ENCODE measurements at places on chromosomes 6 and 20.

DNA sequence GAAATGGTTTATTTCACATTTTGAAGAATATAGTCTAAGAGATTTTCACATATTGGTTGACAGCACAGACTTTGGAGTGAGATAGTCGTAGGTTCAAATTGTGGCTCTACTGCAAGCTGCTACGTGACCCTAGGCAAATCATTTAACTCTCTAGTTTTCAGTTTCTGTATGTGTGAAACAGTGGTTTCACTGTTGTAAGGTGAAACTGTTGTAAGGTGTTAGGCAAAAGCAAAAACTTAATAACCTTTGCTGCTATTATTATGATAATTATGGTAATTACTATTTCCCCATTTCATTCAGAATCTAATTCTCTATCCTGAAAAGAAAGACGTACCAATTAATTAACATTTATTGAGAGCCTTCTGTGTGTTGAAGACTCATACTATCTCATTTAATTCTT, 144.2 kb downstream of the REV3L start:
- no peak for DNase-seq

GRCh38 chr6:137736911-137737310, 130.1 kb upstream of the TNFAIP3 start:
- no peak for DNase-seq

- DNase-seq, result no peak
Observed at GRCh38 chr6:90218959-90219208, 77.8 kb downstream of the BACH2 start.

- no peak for DNase-seq
Observed at GRCh38 chr6:11423667-11424066, 113.9 kb upstream of the TMEM170B start.

DNA sequence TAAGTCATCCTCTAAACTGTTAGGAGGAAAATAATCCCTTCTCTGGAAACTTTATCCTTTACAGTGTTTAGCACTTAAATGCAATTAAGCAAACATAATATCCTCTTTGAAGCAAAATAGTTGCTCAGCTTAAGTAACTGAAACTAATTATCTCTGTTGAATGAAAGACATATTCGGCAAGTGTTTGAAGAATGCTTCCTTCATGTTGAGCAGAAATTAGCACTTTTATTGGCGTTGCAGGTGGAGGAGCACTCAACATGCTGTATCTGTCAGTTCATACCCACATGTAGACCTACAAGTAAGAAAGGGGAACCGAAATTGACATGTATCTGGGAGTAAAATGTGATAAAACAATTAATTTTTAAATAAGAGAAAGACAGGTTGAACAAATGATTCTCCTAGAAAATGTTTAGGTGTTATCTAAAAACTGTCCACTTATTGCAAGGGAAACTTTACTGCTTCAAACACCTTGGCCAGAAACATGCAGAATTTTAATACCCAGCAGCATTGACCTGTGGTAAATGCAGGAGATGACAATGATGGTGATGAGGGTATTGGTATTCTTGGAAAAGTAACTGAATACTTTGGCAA, 987.0 kb upstream of the MAP3K7 start:
- no peak for DNase-seq

GRCh38 chr6:101429270-101429669, 35.8 kb downstream of the GRIK2 start:
- DNase-seq, result no peak

DNA sequence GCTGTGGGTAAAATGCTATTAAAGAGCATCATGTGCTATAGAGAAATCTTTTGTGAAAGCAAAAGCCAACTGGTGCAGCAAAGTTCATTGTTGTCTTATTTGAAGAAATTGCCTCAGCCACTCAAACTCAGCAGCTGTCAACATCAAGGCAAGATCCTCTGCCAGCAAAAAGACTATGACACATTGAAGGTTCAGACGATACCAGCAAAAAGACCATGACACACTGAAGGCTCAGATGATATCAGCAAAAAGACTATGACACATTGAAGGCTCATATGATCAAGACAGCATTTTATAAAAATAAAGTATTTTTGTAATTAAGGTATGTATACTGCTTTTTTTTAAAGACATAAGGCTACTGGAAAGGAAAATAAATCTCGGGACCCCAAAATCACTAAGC, 118.4 kb upstream of the RUNX2 start:
- DNase-seq, result no peak

GRCh38 chr6:158413814-158414565, 101.7 kb downstream of the TULP4 start:
- no peak for DNase-seq

- DNase-seq, result no peak
Observed at GRCh38 chr20:44805979-44806620, 4.2 kb downstream of the RIMS4 start.

DNA sequence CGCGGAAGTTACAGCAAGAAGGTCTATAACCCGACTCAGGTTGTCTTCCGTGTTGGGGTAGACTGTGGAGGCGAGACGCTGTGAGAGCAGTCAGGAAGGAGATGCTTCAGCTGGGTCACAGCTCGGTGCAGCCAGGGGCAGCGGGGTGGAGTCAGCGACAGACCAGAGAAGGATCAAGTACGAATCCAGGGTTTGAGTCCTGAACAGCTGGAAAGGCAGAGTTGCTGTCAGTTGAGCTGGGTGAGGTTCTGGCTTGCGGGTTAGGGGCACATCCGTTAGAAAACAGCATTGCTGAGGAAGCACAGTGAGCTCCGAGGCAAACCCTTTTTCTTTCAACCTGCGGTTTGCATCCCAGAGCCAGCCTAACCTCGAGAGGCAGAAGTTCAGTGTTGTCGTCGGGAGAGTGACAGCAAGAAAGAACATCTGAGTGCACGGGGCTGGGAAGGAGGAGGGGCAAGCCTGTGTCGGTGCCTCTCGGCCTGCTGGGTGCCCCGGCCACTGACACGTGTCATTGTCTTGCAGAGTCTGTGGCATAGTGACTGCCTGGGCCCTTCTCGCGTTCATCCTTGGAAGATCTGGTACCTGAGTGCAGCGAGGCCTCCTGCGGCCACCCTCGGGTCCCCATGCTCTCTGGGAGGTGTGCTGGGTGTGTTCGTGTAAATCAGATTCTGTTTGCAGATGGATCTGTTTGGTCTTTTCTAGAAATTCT, 20.0 kb downstream of the PNLDC1 start:
- no peak for DNase-seq

DNA sequence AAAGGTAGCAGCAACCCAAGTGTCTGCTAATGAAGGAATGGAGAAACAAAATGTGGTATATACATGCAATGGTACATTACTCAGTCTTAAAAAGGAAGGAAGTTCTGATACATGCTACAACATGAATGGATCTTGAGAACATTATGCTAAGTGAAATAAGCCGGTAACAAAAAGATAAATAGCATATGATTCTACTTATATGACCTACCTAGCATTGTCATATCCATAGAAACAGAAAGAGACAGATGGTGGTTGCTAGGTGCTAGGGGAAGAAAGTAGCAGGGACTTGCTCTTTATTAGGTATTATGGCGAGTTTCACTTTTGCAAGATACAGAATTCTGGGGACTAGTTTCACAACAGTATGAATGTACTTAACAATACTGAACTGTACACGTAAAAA, 46.6 kb downstream of the UBR2 start:
- DNase-seq, result no peak

DNA sequence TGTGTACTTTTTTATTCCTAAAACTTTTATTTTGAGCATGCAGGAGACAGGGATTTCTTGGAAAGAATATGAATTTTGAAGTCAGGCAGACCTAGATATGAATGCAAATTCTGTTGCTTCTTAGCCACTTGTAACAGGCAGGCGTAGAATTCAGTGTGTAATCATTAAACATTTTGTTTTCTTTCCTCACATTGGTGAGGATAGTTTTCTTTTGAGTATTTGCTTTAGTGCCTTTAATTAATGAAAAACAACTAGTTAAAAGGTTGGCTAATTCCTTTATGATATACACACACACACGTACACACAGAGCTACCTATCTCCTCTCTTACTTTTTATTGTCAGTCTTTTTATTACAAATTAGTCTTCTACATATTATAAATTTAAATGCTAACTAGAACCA, 342.3 kb downstream of the CDKAL1 start:
- no peak for DNase-seq

- no peak for DNase-seq
Observed at GRCh38 chr6:53741034-53741823, 53.6 kb upstream of the LRRC1 start.

GRCh38 chr20:50671626-50672025, 19.7 kb downstream of the RIPOR3 start:
- no peak for DNase-seq

- DNase-seq, result no peak
Observed at GRCh38 chr20:24488800-24489175, 19.4 kb downstream of the SYNDIG1 start.

DNA sequence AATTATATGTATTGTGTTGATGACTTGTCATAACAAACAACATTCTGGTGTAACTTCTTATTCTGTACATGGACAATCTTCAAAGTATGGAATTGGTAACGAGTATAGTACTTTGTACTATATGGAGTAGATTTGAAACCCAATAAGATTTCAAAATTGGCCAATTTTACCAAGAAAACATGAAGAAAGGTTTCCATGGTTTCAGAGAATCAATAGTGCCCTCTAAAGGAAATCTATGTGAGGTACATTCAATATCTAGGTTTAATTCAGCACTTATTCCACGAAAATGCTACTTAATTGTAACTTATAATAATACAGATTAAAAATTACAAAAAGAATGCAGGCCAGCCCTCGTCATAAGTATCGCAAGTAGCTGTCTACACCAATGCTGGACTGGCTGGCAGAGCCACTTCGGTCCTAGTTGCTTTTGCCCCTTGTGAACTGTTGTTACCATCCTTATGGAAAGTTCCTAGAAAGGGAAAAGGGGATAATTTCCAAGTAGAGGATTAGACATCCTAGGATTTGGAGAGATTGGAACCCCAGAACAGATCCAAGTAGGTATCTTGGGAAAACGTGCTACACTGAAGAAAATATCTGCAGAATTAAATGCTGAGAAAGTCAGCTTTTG, 70.9 kb downstream of the LCA5 start:
- no peak for DNase-seq

- DNase-seq, result no peak
Observed at GRCh38 chr6:155882527-155883333, 427.1 kb upstream of the NOX3 start.

DNA sequence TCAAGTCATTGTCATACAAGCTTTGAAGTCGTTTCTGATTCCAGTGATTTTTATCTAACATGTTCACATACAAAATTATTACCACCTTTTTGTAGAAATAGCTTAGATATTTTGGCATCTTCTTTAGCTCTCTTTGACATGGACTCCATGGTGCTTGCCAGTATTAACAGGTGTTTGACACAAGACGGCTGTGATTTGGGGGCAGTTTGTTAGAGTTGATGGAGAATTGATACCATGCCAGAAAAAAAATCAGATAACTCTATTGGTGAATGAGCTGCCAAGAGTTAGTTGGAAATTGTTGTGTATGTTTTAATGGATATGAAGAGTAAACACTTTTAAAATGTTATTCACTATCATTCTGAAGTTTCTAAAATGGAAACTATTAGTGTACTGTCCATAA, 146.6 kb upstream of the LAMP5 start:
- no peak for DNase-seq

DNA sequence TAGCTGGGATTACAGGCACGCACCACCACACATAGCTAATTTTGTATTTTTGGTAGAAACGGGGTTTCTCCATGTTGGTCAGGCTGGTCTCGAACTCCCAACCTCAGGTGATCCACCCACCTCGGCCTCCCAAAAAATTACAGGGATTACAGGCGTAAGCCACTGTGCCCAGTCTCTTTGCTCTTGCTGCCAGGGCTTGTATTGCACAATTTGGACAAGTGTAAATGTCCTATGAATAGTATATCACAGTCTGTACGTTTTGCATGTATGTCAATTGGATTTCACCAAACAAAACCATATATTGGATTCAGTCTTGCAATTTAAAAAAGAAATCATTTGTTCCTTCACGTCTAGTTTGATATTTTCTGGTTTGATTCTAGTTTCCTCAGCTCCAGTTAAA, 2.1 kb upstream of the DOK5 start:
- DNase-seq, result no peak

GRCh38 chr6:157246771-157247484, 76.4 kb downstream of the TMEM242 start:
- no peak for DNase-seq

DNA sequence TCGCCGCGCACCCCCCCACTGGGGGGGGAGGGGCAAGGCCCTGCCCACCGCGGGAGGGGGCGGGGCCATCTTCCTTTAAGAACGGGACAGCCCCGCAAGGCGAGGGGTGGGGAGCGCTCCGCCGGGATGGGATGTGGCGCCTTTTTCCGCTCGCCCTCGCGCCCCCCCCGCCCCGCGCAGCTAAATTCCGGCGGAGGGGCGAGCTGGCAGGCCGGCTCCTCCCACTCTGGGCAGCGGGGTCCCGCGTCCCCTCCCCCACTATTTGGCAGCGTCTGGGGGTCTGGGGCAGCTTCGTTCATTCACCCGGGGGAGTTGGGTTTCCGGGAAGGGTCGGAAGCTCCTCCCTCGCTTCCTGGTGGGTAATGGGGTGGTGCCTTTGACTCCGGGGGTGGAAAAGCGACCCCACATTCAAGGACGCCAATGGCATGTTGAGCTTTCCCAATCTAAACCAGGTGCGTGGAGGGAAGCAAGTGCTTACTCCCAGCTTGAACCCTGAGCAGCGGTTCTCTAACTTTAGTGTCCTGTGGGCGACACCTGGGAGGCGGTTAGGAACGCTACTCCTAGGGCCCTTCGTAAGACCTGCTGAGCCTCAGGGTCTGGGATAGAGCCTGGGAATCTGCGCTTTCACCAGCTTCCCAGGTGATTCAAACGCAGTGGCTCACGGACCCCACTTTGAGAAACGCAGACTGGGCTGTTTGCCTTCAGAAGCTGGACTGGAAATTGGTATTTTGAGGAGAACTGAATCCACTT, 927 bp downstream of the ASXL1 start:
- DNase-seq, result peak; percentile 50

GRCh38 chr6:79042799-79043126, 35.3 kb downstream of the PHIP start:
- no peak for DNase-seq

DNA sequence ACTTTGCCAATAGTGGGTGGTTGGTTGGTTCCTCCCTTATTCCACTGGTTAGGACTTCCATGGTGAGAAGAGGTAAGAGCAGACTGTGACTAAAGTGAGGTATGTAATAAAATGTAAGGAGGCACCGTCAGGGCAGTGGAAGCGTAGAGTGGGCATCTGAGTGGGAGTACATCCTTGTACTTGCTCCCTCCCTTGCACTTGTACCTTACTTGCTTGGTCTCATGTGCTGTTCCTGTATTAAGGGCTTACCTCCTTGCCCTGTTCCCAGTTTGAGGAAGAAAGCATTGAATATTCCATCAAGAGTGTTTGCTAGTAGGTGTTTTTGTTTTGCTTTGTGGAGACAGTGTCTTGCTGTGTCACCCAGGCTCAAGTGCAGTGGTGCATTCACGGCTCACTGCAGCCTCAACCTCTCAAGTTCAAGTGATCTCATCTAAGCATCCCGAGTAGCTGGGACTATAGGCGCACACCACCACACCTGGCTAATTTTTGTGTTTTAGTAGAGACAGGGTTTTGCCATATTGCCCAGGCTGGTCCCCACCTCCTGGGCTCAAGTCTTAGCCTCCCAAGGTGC, 25.5 kb downstream of the AMD1 start:
- no peak for DNase-seq
